ENCODE measurements at places on chromosomes 2 and 18.

- no peak for DNase-seq
Observed at GRCh38 chr2:143262389-143262788, 133.2 kb downstream of the ARHGAP15 start.

DNA sequence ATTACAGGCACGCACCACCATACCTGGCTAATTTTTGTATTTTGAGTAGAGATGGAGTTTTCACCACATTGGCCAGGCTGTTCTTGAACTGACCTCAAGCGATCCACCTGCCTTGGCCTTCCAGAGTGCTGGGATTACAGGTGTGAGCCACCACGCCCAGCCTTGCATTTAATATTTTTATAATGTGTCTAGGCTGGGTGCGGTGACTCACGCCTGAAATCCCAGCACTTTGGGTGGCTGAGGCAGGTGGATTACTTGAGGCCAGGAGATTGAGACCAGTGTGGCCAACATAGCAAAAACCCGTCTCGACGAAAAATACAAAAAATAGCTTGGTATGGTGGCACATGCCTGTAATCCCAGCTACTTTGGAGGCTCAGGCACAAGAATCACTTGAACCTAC lies 3.2 kb downstream of the RPL37A start:
- DNase-seq: no peak

GRCh38 chr2:18548621-18549020 lies 11.8 kb downstream of the RDH14 start:
- no peak for DNase-seq

GRCh38 chr2:43348908-43349661 lies 122.7 kb upstream of the ZFP36L2 start:
- DNase-seq: peak; percentile 71
